ENCODE measurements at places on chromosomes 3 and 15.

DNA sequence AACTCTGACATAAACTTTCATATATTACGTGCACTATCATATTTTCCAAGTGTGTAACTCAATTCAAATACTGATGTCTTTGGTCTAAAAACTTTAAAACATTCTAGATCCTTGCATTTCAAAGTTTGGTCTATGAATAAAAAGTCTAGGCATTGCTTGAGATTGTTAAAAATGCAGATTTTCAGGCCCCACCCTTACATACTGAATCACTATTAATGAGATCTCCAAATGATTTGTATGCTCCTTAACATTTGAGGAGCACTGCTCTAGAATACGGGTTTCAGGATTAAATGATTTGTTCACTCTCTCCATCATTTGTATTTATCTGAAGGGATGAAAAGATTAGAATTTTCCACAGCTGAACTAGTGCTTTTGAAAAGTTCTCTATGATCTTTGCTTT is 202.9 kb downstream of the KBTBD8 start:
- no peak for DNase-seq

DNA sequence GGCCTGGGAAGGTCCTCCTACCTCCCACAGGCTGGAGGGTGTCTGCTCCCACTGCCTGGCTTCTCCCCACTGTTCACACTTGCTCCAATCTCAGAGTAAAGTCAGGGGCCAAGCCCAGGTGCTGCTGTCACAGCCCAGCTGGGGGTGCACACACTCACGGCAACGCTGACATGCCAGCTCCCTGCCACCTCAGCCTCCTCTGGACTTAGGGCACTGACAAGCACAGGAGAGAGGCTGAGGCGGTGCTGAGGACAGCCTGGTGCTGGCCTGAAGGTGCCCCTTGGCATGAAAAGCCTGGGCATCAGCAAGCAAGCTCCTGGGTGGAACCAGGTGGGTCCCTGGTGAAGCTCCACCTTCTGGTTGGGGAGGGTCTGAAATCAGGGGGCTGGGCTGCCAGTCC is 53.0 kb downstream of the LSAMP start:
- DNase-seq = no peak

DNA sequence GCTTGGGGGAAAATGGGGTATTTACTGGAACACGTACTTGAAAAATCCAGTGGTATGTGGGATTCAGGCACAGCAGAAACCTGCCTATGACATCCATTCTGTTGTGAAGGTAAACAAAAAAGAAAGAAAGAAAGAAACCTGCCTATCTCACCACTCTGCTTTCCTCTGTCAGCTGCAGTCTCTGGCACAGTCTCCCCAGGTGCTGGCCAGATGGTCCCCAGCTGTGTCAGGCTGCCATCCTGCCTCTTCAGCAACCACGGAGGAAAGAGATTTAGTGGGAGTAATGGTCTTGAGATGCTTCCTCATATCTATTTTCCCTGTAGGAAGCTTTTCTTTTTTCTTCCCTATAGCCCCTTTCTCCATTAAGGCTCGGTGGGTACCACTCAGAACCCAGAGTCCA is 2.5 kb upstream of the PXYLP1 start:
- no peak for DNase-seq

DNA sequence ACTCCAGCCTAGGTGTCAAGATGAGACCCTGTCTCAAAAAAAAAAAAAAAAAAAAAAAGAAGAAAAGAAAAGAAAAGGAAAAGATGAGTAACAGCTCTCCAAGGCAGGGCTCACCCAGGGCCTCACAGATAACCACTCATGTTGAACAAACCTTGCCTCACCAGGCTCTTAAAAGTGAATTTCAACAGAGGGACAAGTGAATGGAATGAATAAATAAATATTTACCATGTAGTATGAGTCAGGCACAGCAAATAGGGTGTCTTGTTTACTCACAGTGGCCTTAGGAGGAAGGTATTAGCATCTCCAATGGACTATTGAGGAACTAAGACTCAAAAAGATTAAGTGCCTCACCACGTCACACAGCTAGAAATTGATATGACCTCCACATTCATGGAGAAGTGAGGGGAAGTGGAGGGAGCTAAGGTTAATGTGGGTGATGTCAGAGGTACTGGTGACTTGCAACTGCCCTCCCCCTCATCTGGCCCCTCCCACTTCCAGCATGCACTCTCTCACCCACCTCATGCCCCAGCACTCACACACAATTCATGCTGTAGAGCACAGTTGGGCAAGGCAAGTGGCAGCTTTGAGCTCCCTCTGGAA is 255.5 kb downstream of the UACA start:
- no peak for DNase-seq

DNA sequence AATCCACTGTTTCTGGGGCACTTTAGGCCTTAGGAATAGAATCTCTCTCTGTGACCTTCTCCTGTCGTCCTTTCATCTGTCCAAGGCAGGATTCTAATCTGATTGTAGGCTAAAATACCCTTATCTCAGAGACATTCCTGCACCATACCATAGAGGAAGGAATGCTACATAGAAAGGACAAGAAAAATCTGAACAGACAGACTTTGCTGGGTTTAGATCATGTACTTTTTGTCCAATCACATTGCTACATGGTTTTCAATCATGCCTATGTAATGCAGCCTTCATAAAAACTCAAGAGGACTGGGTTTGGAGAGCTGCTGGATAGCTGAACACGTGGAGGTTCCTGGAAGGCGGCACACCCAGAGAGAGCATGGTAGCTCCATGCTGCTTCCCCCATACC is 378.5 kb upstream of the SEMA6D start:
- no peak for DNase-seq

DNA sequence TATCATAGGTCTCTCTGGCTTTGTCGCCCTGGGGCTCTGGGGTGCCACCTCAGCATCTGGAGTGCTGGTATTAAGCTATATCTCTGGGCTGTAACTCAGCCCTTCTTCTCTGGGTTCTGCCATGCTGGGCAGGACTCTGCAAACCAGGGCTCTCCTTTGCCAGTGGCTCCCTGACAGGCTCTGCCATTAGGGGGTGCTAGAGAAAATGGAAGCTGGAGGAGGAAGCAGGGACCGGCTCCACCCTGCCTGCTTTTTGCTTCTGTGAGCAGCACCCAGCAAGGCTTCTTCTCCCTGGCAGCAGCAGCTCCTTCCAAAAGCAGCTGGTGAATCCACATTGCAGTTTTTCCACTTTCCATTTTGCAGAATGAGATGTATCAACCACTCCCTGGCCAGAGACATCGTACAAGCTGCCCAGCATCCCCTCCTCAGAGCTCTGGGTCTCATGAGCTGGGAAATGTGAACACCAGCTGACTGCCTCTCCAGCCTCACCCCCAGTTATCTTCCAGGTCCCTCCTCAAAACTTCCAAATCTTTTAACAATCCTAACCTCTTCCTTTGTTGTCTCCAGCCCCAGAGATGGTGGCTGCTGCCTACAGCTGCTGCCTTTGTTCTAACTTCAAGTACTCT is 165.0 kb downstream of the ABHD5 start:
- peak; percentile 37 for DNase-seq

DNA sequence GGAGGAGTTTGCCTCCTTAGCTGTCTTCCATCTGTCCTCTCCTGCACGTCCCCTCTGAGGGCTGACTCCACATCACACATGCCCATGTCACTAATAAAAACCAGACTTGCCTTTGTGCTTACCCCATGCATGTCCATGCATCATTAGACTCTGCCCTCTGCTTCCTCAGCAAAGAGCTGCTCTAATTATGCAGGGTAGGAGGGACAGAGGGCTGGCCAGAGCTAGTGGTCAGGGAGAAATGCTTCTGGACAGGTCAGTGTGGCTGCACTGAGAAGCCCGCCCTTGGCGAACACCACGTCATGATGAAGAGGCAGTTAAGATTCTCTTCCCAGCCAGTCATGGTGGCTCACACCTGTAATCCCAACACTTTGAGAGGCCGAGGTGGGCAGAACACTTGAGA is 8.9 kb downstream of the CA12 start:
- no peak for DNase-seq

DNA sequence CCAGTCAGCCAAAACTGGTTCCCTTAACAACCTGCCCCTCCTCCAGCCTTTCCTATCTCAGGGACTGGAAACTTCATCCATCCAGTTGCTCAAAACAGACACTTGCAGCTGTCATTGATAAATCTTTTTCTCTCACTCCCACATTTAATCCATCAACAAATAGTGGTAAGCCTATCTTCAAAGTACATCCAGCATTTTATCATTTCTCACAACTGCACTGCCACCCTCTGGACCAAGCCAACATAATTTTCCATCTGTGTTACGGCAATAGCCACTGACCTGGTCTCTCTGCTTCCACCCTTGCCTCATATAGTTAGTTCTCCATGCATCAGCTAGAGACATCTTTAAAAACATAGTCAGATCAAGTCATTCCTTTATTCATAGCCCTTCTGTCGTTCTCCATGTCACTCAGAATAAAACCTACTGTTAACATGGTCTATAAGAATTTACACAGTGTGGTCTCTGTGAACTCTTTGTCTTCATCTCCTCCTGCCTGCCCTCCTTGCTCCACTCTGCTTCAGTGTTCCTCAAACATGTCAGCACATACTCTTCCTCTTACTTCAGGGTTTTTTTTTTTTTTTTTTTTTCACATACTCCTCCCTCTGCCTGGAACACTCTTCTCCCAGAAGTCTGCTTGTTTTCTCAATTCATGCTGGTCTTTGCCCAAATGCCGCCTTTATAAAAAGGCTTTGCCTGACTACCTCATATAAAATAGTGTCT is 102.5 kb upstream of the COL6A5 start:
- no peak for DNase-seq

- no peak for DNase-seq
Observed at GRCh38 chr15:92952458-92952850, 52.3 kb downstream of the CHD2 start.

DNA sequence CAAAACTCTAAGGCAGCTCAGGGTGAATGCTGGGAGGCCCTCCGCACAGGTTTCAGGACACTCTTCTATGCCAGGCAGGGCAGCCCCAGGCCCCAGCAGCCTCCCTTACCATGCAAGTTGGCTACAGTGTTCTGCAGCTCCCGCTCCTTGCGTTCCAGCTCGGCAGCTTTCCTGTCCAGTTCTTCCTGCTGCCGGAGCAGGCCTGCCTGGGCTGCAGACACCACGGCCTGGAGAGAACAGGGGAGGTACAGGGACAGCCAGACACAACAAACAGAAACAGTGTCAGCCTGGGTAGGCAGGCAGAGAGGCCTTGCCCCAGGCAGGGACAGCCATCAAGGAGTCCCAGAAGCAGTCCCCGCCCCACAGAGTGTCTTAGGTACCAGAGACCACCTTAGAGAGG is 9.0 kb upstream of the ULK3 start:
- no peak for DNase-seq

DNA sequence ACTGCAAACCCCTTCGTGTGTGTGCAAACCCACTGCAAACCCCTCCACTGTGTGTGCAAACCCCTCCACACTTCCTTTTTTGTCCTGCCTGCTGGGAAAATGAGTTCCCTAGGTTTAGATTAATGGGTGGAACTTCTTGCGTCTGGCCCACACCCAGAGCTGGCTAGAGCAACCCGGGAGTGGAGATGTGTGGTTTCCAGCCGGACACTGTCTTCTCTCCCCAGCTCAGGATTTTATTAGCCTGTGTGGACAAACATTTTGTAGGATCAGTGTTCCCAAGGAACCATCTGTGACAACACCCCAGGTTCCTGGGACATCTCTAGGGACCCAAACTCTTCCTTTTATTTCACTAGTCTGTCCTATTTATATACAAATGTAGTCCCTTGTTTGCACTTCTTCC is 9.6 kb upstream of the LRRK1 start:
- DNase-seq = no peak

- DNase-seq = no peak
Observed at GRCh38 chr3:165643425-165643824, 193.8 kb downstream of the BCHE start.

DNA sequence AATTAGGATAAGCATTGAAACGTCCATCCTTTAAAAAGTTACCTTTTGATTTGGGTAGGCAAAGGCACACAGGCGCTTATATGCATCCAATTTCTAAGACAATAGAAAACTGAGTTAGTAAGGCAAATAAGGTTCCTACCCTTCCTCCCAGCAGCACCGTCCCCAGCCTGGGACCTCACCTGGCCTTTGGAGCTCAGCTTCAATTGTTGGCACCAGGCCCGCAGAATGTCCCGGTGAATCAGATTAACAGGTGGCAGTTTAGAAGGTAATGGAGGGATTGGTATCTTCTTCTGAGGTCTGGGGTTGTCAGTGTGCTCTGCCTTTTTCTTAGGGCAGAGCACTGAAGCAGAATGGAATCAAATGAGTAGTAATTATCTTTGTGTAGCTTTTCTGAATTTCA is 5.7 kb downstream of the DPPA4 start:
- DNase-seq = no peak

DNA sequence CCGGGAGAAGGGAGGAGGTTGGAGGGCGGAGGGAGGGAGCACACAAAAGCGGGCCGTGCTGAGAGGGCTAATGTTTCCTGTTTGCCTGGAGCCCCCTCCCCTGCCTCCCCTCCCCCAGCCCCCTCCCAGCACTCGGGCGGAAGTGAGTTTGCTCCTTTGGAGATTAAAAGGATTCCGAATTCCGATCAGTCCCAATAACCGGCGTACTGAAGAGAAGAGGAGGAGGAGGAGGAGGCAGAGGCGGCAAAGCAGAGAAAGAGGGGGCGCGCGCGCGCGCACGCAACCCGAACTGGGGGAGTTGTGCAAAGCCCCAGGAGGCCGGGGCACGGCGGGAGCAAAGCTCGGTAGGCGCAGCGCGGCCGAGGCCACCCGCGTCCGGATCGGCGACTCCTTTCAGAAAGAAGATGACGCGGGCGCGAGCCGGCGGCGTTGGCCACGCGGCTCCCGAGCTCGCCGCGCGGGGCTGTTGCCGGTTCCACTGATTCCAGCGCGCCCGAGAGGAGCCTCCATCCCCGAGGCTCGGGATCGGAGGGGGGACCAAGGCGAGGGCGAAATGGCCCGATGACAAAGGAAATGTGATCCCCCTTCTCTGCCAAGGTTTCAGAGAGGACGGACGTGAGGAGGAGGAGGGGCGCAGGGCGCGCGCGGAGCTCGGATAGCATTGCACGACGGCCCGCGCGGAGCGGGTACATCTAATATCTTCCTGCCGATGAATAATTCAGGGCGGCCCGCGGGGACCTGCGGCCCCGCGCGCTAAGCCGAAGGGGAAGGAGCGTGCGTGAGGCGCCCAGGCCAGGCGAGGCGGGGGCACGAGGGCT is 1.1 kb upstream of the TRIM71 start:
- DNase-seq = peak; percentile 24

DNA sequence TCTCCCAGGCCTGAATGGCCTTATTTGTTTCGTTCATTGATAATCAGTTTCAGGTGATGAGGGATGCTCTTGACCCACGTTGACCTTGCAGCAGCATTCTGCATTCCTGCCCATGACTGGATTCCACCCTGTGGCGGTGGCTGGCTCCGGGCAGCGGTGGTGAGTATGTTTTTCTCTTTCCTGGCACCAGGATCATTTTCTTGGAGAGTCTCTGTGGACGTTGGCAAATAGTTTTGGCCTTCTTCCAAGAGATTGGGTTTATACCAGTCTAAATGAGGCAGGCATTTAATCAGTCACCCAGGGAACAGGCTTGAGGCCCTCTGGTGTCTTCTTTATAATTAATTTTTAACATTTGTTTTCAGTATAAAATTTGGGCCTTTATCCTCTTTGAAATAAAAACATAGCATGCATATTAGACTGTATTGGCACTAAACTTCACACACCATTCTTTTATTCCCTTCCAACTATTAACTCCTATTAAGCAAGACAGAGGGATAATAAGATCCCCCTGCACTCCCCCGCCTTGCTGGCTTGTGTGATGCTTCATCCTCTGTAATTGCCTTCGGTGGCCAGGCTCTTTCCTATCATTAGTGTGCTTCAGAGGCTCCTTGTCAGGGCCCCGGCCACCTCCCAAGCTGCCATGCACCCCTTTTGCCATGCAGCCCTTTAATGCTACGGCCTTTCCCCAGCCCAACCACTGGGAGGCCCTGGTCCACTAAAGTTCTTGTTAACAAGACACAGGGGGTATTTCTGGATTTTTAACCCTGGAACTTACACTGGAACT is 176.2 kb upstream of the TOPAZ1 start:
- no peak for DNase-seq
